ENCODE measurements at places on chromosomes 4 and X.

DNA sequence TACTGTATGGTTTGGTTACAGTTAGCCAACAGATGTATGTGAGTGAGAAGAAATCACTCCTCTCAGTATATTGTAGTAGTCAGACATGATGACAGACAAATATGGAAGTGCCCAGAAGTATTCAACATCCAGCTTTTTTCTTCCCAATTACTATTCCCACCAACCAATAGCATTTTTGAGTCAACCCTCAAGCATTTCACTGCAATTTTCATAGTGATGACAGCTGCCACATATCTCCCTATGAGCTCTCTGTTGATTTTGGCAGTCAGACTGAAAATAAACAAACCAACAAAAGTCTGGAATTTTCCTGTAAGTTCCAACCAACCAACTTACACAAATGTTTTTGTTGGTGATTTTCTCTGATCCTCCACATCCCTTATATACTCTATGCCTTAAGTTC is 8.2 kb upstream of the TRAM1L1 start:
- no peak for DNase-seq

- DNase-seq: no peak
Observed at GRCh38 chr4:114890773-114891172, 222.6 kb downstream of the NDST4 start.

DNA sequence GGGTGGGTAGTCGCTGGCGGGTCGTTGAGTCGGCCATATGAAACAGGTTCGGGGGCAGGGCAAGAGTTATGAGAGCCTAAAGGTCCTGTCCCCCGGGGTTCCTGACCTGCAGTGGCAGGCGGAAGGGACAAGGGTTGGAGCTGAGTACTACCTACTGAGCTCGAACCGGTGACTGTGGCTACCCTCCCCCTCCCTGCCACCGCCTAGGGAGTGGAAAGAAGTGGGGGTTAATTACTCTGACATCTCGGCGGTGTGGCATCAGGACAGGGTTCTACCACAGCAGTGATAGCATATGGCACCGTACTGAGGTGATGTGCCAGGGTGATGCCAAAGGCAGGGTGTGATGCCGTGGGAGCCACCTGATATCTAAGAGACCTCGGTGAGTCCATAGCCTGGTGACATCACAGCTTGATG is 307 bp downstream of the ATG4A start:
- DNase-seq: no peak

GRCh38 chrX:88944661-88945060 is 197.6 kb downstream of the CPXCR1 start:
- DNase-seq: no peak

- no peak for DNase-seq
Observed at GRCh38 chrX:23752740-23753415, 9.8 kb upstream of the ACOT9 start.

DNA sequence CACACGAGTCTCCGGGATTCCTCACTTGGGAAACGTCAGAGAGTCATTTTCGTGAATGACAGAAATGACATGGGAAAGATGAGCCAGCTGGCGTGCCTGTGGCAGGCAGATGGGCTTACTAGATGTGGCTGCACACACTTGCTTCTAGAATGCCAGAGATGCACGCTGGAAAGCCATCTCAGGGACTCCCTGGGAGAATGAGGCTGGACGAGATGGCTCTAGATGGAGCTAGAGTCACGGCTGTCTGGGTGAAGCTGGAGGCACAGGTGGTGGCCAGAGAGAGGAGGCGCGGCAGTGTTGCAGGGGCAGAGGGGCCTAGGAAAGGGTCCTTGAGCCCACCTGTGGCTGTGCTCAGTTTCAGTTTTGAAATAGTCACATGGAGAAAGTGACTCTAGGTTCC is 26.0 kb downstream of the TKTL1 start:
- no peak for DNase-seq

DNA sequence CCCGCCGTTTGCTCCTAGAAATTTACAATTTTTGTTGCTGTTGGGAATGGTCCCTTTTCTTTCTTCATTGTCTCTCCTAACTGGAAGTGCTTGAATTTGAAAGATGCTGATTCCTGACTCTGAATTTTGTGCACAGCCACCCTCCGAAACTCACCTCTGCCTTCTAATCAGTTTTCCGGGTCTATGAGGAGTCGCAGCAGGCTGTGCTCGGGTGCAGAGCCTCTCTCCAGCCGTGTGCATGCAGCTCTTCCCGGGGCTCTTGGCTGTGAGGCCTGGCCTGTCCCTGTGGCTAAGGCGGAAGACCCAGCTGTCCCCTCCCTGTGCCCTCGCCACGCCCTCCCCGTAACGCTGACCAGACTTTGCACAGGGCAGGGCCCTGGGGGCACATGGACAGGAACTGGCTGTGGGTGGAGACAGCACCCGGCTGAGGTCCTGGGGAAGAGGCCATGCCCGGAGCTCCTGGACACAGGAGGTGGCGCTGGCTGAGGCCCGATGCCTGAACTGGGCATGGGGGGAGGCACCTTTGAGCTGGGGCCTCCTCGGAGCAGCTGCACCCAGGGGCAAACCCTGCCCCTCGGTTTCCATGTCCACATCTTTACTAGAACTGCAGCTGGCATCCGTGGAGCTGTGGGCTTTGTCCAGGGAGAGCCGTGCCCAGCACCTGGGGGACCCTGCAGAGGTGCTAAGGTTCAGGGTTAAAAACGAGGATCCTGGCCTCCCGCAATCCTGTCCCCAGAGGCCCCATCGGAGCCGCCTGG is 32.6 kb upstream of the SPON2 start:
- no peak for DNase-seq

- DNase-seq: no peak
Observed at GRCh38 chr4:22235698-22236097, 280.2 kb downstream of the ADGRA3 start.

DNA sequence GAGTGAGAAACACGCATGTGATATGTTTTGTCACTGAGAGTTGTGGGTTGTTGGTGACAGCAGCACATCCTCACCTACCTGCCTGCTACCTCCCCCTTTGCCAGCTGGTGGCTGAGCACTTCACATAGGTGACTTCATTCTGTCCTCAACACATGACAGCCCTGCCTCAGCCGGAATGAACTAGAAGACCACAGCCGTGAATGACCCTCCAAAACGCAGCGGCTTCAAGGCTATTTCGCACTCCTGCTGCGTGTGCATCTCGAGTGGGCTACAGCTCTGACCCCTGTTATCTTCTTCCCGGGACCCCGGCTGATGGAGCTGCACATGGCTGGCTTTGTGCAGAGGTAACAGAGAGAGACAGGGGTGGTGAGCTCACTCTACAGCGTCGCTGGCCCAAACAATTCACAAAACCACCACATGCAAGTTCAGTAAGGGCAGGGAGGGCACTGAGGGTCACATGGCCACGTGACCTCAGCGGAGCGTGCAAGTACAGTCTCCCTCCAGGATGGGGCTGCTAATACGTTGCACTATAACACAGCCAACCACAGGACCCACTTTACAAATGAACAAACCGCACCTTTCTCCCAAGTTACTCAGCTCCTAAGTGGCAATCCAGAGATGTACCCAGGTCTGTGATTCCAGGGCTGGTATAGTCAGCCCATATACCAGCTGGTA is 6.3 kb upstream of the PPP2R2C start:
- DNase-seq: no peak

- no peak for DNase-seq
Observed at GRCh38 chr4:97987019-97987648, 156.1 kb downstream of the STPG2 start.

DNA sequence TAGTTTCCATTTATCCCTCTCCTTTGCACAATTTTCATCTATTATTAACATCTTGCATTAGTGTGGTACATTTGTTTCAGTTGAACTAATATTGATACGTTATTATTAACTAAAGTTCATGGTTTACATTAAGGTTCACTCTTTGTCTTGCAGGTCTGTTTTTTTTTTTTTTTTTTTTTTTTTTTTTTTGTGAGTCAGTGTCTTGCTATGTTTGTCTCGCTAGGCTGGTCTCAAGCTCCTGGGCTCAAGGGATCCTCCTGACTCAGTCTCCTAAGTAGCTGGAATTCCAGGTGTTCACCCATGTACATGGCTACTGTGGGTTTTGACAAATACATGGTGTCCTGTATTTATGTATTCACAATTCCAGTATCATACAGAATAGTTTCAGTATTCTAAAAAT is 6.8 kb downstream of the TBC1D19 start:
- no peak for DNase-seq
